Renal cortical epithelial cell (primary cell): ENCODE measurements at places on chromosomes 7 and 10.

- DNase-seq, result no peak
Measured at GRCh38 chr10:69494626-69495558, 43.6 kb downstream of the TSPAN15 start.

- no peak for DNase-seq
Measured at GRCh38 chr7:95922191-95922590, 149.8 kb downstream of the DYNC1I1 start.

GRCh38 chr7:134856691-134857090 lies 77.3 kb downstream of the CALD1 start:
- DNase-seq, result no peak

DNA sequence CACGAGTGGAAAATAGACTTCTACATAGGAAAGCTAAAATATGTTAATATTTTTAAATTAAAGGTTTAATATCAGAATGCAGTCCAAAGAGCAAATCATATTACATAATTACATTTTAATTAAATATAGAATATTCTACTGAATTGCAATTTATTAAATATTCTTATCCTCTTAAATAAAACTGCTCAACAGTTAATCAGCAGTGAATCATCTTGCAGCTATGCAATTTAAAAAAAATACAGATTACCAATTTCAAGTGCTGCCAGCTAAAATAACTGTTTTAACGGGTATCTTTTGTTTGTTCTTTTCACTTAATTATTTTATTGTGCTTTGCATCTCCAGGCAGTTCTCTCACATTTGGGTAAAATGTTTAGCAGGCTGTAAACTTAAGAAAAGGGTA lies 82.2 kb downstream of the ZNRF2 start:
- DNase-seq, result peak; percentile 45

DNA sequence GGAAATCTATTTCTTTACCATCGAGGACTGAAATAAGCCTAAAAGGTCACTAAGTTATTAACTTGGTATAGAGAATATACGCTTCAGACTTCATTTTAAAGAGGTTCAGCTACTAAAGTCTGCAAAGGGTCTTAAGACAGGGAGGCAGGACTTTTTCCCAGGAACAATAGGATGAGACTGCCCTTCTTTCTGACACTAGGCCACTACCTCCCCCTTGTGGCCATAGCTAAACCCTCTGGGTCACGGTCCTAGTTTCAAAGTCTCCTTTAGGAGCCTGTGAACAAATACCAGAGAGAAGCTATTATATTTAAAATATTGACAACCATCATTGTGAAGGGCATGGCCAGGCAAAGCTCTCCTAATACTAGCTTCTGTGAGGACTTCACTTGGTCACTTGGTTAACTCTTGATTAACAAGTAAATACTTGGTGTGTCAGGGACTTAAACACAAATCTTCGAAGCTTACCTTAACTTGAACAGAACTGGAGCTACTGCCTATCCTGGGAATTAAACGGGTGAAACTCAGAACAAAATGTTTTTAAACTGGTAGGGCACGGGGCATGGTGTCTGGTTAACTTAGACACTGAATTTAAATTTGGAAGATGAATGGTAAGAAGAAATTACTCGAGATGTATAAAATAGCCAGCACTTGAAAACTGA lies 75.6 kb downstream of the CCDC6 start:
- peak; percentile 51 for DNase-seq

DNA sequence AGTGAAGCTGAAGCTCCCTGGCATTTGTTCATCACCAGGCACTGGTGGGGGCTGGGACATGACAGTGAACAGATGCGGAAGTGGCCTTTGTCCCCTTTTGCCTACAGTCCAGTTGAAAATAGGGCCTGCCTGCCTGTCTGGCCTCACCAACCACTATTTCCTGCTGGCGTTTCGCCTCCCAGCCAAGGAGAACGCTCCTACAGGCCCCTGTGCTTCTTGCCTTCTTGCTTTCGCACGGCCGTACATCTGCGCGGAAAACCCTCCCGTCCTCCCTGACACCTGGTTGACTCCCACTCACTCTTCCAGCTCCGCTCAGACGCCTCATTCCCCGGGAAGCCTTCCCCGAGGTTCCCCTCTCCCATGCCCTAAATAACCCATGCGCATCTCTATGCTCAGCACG lies 317.3 kb downstream of the PRPF18 start:
- DNase-seq, result no peak

GRCh38 chr7:43872406-43873110 lies 3.2 kb upstream of the MRPS24 start:
- DNase-seq, result peak; percentile 75

DNA sequence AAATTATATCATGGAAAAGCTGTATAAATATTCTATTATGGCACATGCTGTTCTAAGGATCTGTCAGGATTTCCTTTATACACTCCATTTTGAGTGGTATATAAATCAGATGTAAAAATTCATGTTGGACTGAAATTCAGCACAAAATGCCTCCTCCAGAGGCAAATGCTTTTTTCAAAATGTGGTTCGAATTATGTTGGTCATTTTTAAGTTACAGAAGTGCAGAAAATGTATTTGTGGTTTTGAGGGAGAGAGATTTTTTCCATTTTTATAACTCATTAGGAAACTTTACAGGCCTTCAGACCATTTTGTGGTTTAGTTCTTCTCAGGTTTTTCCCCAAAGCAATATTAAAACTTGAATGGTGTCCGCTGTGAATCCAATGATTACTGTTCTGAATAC lies 2.9 kb downstream of the PPP1R3A start:
- no peak for DNase-seq

GRCh38 chr7:130877236-130877990 lies 143.4 kb upstream of the KLF14 start:
- no peak for DNase-seq

DNA sequence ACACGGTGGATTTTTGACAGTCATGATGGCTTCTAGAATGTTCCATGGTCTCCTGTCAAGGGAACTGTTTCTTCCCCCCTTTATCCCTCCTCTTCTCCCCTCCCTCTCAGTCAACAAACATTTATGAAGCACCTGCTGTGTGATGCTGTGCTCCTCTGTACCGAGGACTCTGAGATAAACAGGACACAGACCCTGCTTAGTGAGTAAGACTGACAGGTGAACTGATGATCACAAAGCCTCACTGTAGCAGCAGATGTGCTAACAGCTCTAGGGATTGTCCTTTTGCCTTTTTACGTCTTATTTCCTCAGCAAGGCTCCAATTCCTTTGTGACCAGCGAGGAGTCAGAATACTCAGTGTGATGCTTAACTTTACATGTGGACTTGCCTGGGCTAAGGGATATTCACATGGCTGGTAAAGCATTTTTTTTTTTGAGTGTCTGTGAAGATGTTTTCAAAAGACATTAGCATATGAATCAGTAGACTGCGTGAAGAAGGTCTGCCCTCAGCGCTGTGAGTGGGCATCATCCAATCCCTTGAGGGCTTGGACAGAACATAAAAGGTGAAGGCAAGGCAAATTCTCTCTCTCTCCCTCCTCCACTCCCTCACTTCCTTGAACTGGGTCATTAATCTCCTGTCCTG lies 170.1 kb downstream of the ADRA2A start:
- no peak for DNase-seq

GRCh38 chr10:49609283-49610113 lies 612 bp upstream of the SLC18A3 start:
- no peak for DNase-seq
